ENCODE measurements at places on chromosomes 7 and 10.
A peak's percentile ranks its signal among the peaks of the same experiment; 100 is the strongest.

DNA sequence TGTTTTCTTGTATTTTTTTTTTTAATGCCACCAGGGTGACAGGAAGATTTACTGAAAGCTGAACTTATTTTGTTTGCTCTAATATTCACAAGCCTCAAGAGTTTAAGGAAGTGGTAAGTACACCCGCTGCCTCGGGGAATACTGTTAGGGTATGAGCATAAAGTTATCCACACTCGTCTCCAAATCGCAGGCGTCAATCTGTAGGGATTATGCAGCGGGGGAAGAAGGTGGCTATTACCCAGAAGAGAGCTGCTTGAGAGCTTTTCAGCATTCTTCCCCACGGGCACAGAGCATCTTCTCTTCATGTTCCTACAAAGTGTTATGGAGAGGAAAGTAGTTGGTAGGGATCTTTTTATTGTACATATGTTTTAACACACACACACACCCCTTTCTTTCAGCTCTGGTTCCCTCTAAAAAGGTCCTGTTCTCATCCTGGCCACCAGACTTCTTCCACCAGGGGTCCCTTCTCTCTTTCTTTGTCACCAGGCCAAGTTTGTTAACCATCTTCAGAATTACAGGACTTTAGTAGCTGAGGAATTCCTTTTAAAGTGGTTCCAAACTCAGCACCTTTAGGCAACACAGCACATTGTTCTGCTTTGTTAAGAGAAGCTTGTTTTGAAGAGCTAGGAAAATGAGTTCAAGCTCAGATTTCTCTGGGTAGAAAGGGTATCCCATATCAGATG is 411.6 kb upstream of the GALNT17 start:
- no peak for DNase-seq

DNA sequence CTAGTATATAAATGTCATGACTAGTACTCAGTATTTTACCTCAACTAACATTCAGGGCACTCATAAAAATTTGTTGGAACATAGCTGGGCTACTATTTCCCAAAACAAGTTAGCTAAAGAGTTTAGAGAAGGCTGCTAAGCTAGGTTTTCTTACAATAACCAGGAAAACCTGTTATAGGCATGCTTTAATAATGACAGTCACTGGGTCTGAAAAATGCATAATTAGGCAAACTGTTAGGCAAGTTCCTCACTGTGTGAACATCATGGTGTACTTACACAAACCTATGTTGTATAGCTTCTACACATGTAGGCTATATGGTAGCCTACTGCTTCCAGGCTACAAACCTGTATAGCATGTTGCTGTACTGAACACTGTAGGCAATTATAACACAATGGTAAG is 79.0 kb downstream of the DNAJC1 start:
- no peak for DNase-seq

DNA sequence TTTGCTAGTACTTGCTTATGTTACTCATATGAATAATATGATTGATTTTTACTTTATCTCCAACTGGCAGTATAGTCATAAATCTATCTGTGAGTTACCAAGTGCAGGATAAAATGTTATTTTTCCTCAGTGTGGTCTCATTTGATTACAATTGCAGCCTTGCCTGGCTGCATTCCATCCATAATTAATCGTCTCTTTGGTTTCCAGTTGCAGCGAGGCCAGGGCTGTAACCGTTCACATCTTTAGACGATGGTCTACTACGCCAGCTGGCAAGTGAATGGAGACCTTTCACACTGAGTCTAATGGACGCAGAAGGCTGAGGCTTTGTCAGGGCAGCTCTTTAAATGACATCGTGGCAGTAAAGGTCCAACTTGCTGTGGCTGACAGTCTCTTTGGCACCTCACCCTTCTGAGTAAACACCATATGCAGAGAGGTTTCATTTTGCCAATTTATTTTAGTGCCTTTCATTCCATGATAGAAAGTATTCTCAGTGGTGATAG is 84.0 kb downstream of the ARL4A start:
- no peak for DNase-seq

- DNase-seq: no peak
Measured at GRCh38 chr10:93392121-93392520, 90.0 kb downstream of the MYOF start.

GRCh38 chr10:44859546-44860285 is 51.4 kb upstream of the TMEM72 start:
- no peak for DNase-seq

GRCh38 chr7:94662548-94662947 is 6.6 kb upstream of the SGCE start:
- no peak for DNase-seq

DNA sequence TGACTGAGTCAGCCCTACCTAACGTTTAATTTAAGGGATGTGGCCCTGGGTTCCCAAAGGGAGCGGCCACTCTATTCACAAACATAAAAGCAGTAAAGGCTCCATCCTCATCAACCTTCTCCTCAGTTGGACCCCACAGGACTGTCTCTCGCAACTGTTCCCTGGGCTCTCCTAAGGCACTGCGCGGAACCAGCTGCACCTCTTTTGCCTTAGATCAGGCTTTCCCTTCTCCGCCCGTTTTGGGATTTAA is 689 bp upstream of the GTPBP4 start:
- no peak for DNase-seq

- DNase-seq: no peak
Measured at GRCh38 chr10:88968391-88968790, 15.8 kb upstream of the ACTA2 start.

GRCh38 chr10:59499460-59499859 is 137.1 kb upstream of the FAM13C start:
- no peak for DNase-seq

DNA sequence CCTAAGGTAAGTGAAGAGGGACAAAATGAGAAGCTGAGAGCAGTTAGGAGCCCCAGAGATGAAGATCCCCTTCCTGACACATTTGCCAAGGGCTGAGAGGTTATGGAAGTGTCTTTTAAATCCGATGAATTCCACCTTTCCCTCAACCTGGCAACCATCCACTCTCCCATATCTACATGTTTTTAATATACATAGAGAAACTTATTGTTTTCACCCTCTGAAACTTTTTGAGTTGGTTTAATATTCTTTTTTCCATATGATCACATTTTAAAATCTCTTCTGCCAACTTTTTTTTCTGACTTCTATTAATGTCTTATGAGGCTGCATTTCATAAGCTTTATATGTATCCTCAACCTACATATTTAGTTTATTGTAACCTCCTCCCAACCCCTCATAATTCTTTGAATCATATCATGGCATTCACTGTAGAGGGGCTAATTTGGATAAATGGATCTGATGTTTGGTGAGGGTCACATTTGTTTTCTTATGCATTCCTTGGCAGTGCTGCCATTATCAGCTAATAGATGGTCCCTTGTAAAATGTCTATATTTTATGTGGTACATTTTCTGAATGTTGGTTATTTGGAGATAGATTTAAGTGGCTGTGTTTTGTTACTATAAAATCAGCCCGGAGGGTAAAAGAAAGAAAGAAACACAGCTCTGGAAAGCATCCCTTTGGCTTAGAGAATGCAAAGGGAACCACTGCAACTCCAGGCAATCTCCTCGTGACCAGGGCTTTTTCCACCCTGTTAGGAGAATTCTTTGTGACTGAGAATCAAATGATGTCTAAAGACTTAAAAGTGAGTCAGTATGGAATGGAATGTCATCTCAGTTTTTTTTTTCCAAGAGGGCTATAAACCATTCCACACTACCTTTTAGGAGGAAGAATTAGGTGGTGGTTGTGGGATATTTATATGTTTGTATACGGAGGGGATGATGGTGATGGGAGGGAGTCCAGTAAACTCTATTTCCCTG is 334.4 kb downstream of the SUGCT start:
- no peak for DNase-seq

GRCh38 chr7:2521952-2522591 is 2.5 kb downstream of the LFNG start:
- peak; percentile 69 for DNase-seq

GRCh38 chr7:3916146-3916545 is 615.1 kb downstream of the SDK1 start:
- no peak for DNase-seq

DNA sequence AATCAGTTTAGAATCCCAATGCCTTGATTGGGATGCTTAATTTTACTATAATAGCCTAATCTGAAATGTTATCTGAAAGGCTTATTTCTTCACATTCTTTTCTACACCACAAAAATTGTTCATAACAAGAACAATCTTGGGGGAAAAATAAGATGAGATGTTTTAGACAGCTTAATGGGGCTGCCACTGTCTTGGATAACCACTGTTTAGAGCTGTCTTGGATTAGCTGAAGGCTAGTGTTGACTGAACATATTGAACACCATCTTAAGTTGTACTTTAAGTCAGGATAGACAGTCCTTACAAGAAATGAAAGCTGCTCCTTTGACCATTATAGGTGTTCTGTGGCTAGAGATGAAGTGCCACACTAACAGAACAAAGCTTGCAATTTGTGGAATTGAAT is 501.3 kb downstream of the GFRA1 start:
- DNase-seq: no peak

DNA sequence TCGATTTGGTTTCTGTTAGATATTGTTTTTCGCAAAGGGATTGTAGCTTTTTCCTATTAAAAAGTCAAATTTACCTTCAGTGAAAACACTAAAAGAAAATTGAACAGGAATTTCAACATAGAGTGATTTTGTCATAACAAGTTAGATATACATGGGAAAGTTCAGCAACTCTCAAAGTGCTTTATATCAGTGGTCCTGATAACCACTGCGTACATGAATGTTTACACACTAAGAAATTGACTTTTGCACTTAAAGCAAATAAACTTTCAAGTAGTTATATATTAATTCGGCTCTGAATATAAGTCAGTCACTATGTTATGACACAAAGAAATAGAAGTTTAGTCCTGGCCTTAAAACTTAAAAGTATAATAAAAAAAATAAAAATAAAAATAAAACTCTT is 101.3 kb upstream of the DKK1 start:
- DNase-seq: no peak

GRCh38 chr10:19874791-19875190 is 58.6 kb downstream of the PLXDC2 start:
- DNase-seq: no peak

DNA sequence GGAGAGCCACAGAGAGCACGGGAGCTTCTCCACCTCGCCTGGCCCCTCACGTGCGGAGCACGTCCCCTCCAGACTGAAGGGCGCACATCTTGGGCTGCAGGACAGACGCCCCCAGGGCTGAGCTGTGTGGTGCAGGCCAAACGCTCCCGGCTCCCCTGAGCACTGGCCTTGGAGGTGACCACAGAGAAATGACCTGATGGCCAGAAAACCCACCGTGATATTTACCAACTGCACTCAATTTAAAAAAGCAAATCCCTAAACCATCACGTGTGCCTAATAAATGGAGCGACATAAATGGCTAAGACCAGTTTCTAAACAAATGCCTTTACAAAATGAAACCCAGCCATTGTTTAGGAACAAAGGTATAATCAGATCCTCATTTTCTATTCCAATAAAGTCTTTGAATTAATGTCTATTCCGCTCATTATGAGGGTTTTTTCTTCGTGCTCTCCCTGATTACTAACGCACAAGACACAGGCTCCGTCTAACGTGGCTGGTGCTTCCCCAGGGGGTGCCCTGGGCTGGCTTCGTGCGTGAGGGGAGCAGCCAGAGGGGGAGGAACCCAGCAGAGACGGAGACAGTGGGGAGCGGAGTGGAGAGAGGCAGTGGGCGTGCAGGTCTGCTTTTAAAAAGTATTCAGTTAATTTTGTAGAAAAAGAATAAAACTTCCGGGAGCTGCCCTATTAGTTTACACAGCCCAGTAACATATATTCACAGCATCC is 190.3 kb downstream of the DNAJB6 start:
- DNase-seq: no peak

- peak; percentile 96 for DNase-seq
Measured at GRCh38 chr10:43362191-43362839, 9.1 kb upstream of the FXYD4 start.

GRCh38 chr10:89773081-89773480 is 71.7 kb downstream of the KIF20B start:
- DNase-seq: no peak

DNA sequence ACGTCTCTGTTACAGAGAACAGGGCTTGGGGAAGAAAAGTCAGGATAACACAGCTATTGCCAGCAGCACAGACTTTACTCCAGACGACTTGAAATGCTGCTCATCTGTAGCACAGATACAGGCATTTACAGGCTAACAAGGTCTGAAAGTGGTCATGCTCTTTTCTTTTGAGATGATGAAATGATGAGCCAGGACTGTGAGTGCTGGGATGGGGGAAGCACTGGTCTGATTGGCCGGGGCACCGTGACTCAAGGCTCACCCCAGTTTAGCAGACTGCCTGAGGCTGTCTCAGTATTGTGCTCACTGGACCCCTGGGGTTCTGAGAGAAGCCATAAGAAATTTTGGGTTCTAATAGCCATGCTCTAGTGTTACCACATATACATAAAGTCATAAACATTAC is 12.4 kb downstream of the SMKR1 start:
- DNase-seq: no peak

DNA sequence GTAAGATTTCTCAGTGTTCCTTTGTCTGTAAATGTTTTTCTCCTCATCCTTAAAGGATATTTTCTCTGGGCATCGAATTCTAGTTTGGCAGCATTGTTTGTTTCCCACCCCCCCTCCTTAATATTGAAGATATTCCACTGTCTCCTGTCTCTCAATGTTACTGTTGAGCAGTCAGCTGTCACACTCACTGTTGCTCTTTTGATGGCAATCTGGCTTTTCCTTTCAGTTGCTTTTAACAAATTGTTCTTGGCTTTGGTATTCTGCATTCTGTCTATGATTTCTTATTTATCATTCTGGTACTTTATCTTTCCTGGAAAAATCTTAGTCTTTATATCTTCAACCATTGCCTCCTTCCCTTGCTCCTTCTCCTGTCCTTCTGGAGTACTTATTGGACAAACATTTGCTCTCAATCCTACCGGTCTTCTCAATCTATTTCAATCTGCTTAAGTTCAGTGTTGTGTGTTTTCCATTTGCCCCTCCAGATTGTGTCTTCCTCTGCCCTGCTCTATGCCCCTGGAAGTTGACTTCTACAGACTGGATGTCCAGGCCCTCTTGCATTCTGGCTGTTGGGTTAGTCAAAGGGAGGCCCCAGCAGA is 9.3 kb upstream of the GTPBP4 start:
- no peak for DNase-seq

GRCh38 chr7:41656366-41656765 is 46.5 kb downstream of the INHBA start:
- no peak for DNase-seq

DNA sequence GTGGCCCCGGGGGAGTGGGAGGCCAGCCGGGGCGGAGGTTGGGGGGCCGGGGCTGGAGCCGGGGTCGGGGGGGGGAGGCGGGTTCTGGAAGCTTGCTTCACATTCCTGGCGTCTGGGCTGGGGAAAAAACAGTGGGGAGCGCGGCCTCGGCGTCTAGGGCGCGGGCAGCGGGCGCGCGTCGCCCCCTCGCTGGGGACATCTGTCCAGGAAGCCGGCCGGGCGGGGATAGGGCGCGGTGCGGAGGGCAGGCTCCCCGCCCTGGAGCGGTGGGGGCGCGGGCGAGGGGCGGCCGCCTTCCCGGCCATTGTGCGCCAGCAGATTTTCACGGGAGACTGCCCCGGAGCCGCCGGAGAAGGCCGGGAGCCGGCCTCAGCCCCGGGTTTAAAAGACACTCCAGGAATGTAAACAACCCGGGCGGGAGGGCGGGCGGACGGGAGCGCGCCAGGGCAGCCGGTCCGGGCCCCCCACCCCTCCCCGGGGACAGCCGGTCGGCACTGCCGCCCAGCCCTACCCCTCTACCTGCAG is 1.4 kb downstream of the ZMIZ1 start:
- no peak for DNase-seq

Data from activated T-cell treated with anti-CD3 and anti-CD28 coated beads for 24 hours (primary cell).